T-helper 2 cell treated with Interferon-gamma antibody and Interleukin-4, amounts not matched to agents 5 μg/mL and 100 μg/mL, for 36 hours (primary cell): ENCODE measurements at places on chromosomes 12 and 14.

- peak; percentile 56 for DNase-seq
These were observed 99.9 kb downstream of the NINJ2 start for GRCh38 chr12:563250-563781.

- no peak for DNase-seq
These were observed 35.4 kb downstream of the SPTSSA start for GRCh38 chr14:34426313-34427295.

- DNase-seq, result no peak
These were observed 456.9 kb downstream of the BCAT1 start for GRCh38 chr12:24491968-24492367.

DNA sequence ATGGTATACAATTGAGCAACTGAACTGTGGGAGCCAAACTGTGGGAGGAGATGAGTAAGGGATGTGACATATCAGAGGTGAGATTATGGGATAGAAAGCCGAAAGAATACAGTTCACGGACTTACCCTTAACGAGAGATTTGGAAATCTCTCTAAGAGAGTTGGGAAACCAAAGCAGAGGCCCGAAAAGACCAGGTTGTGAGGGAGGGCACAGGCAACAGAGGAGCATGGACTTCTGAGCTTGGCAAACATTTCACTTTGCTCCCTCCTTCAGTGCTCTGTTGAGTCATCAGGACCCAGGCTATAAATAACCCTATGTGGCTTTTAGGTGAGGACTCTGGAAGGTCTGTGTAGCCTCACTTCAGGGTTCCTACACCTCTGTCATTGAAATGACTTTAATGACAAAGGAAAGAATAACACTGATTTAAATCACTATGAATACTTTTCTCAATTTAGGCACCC is 120.6 kb downstream of the TGFB3 start:
- DNase-seq, result no peak

DNA sequence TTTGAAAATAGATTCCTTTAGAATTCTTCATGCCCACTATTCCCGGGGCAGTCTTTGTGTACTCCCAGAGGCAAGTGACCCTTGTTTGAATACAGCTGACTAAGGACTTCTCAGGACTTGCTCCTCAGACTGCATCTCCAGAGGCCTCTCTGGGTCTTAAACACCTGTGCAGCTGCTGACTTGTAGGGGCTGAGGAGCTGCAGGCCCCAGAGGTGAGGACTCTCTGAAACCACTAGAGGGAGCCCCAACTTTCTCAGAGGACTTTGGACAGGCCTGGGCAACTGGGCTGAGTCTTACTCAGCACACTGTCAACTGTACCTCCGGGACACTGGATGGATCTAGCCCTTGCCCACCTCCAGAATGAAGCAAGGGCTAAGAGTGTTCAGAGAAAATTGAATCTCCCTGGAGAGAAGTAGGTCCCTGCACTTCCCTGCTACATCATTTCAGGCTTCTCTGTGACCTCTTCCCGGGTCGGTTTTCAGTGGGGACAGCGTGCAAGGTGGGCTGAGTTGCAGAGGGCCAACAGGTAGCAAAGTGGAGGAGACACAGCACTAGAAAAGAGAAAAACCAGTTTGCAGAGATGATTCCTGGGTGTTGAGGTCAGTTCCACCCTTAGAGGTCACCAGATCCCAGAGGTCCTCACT is 164.6 kb downstream of the TMEM117 start:
- DNase-seq, result no peak

- DNase-seq, result no peak
These were observed 3.1 kb downstream of the SERPINA3 start for GRCh38 chr14:94615254-94615653.

- DNase-seq, result no peak
These were observed 277.1 kb downstream of the FOXG1 start for GRCh38 chr14:29043737-29044136.

- DNase-seq, result no peak
These were observed 16.4 kb upstream of the NUDT4 start for GRCh38 chr12:93361151-93361919.

DNA sequence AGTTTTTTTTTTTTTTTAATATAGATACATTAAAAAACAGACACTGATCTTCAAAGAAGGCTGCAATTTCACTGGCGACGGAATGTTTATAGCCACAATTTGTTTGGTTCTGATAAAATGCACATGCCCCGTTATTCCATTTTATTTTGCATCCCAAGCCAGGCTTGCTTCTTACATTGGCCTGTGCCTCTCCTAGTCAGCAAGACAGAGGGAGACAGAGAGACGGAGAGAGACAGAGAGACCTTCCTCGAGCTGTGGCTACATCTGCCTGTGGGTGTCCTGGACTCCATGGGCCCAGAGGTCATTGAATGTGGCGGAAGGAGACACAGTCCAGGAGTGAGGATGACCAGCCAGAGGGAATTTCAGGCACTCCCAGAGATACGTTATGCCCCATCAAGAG is 926.6 kb downstream of the VRK1 start:
- no peak for DNase-seq

DNA sequence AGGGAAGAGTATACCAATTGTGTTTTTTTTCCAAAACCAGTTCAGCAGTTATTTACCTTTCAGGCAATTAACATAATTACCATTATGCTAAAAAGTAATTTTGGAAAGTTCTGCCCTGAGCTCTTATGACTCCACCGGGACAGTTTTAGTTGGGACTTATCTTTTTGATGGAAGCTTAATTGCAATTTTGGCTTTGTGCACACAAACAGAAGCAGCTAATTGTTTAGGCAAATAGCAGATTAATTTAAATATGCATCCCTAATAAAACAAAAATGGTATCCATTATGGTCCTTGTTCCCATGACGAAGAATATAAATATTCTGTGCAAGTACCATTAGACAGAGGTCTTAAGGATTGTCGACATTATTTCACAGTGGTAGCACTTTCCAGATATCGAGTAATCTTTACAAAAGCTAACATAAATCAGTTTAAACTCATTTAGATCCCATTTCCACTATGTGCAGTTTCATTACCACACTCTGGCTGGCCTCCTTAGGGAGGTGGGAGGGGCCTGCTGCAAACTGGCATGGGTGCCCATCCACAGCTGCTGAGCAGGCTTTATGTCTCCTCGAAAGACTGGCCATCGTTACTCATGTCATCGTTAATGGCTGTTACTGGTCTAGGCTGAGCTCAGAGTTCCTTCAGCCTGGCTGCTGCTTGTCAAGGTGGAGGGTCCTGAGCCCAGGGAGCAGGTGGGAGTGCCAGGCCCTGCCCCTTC is 68.2 kb downstream of the FBXW8 start:
- no peak for DNase-seq

- DNase-seq, result no peak
These were observed 16.1 kb downstream of the FGD6 start for GRCh38 chr12:95201056-95201670.

- no peak for DNase-seq
These were observed 476.5 kb downstream of the FOXG1 start for GRCh38 chr14:29242755-29243754.

DNA sequence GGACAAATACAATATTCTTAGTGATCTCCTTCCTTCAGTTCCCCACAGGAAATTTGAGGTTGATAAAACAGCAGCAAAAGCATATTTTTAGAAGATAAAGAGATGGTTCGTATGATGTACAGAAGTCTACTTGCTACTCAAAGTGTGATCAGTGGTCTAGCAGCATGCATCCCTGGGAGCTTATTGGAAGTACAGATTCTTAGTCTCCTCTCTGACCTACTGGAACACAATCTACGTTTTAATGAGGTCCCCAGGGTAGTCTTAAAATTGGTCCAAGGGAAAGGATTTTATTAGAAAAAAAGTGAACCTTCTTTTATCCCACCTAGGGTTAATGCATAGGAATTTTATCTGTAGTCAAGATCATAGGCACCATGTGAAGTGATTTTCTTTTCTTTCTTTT is 703.4 kb downstream of the NRXN3 start:
- no peak for DNase-seq

DNA sequence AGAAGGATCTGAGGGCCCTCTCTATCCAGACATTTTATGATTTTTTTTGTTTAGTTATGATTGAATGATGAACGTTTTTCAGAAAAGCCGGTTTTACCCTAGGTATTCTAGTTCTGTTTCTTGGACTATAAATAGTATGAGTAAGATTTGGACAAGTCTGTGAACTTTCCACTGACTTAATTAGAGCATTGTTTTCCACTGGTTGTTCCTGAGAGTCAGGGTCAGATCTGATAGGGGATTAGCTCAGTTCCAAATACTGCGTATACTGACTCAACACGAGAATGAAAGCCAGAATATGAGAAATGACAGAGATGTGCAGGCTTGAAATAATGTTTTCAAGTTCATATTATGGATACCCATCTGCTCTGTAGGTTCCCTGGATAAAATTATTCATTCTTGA is 361.6 kb downstream of the AEBP2 start:
- DNase-seq, result peak; percentile 41

DNA sequence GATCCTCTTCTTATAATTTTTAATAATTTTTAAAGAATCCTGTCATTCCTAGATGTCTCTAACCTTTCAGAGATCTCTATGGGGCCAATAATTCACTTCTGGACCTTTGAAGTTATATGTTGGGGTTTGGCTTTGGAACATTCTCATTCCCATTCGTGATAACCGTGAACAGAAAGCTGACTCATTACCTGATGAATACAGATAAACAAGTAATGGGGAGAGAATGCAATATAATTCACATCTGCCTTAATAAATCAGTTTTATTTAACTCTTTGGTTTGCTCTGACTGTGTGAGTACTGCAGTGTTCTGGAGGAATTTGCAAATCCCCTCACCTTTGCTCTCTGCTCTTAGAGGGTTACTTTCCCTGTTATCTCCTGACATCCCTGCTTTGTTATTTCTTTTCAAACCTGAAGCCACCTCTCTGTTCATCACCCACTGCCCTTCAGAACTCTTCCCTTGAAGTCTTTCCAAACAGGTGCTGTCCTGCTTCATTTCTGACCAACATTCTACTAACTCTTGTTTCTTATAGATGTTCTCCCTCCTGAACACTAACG is 79.6 kb upstream of the SLC38A2 start:
- no peak for DNase-seq

DNA sequence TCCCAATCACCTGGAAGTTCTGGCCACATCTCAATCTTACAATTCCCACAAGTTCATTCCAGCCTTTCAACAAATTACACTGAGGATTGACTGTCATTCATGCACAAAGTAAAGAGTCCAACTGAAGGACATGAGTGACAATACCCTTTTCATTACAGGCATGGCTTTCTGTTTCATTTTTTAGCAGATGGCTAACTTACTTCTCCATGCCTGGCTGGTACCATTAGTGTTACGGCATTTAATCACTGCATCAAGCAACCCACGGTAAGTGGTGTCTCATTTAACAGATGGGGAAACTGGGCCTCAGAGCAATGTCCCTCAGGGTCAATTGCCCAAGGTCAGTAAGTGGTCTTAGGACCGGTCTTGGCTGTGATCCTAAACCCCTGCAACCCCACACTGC is 114.4 kb downstream of the PRICKLE1 start:
- no peak for DNase-seq

- no peak for DNase-seq
These were observed 119.2 kb downstream of the TBC1D30 start for GRCh38 chr12:64943686-64944085.
